Esophagus squamous epithelium (tissue), 5 donors: ENCODE measurements at places on chromosomes 3 and 15.

DNA sequence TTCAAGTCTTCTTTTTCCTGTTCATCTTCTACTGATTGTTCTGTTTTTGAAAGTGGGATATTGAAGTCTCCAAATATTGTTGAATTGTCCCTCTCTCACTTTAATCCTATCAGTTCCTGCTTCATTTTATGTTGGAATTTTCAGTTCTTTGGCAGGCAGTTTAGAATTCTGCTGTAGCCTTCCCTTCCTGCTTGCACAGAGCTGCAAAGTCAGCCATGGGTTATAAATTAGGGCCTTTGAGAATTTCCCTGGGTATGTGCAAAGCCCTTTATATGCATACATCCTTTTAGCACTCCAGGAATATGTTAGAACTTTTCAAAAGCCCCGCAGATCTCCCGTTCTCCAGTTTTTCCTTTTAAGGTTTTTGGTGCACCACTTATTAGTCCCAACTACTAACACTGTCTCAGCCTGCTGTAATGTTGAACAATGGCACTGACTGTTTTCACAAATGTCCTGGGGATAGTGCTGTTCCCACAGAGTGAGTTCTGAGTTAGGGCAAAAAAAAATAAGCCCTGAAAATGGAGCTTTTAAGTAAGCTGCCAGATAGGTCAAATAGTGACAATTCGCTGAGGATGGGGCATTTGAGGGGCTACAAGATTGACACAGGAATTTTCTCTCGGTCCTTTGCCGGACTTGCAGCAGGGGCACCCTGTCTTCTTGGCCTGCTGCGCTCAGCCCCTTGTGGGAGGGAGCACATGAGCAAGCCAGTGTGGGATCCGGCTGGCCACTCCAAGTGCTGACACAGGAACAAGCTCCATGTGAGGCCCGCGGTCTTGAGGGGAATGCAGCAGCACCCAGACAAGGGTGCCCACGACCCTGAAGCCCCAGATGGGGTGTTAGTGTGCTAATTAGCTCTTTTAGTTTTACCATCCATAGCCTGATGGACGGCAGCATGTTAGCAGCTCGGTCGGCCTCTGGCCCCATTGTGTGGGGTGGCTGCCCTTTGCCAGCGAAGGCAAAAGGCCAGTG is 96.0 kb downstream of the VPS8 start:
- DNase-seq: no peak

DNA sequence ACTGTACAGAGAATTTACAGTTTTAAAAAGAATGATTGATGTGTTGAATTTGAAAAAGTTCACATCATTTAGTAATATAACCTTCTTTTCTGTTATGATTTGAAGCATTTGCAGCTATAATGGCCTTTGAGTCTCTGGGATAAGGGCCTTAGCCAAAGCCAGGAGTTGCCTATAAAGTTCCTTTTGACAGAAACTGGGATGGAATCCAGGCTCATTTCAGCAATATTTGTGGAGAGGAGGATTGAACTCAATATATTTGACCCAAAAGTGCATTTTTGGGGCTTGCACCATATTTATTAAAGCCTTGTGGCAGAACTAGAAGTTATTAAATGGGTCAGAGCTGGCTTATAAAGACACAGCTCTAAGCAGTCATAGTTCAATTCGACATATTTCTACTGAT is 348.7 kb upstream of the EPHA3 start:
- no peak for DNase-seq

DNA sequence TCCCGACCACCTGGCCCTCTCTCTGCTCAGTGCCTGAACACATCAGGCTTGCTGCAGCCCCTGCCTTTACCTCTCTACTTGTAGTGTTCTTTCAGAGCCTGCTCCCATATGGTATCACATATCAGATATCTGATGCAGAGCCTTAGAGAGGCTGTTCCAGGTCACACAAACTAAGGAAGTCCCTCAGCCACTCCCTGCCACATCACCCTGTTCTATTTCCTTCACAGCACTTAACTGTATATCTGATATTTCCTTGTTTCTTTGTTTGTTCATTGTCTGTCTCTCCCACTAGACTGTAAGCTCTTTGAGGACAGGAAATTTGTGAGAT is 976 bp upstream of the ALDH1L1 start:
- no peak for DNase-seq

DNA sequence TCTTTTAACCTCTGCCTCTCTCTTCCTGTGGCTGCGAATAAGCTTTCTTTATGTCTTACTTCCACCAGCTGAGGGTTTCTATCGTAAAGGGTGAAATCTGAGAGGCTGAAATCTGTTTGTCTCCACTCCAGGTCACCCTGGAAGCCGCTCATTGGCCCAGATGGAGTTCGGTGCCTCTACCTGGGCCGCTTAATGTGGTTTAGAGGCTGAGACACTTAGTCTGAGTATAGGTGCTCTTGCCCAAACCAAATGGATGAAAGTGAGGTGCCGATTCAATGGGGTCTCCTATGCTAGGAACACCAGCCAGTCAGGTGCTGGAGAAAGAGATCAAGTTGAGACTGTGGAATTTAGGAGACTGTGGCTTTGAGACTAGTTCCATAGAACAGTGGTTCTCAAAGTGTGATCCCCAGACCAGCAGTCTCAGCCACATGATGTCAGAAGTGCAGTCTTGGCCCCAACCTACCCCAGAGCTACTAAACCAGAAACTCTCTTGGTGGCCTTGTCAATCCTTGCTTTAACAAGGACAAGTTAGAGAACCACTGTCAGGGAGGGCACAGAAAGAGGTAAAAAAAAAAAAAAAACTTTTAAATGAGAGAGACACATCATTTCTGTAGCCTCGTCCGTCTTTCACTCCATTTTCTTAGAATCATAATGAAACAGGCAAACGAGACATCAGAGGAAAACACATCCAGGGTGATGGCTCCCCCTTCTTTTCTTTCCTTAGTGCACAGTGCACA is 54.9 kb upstream of the CCR2 start:
- DNase-seq: no peak

DNA sequence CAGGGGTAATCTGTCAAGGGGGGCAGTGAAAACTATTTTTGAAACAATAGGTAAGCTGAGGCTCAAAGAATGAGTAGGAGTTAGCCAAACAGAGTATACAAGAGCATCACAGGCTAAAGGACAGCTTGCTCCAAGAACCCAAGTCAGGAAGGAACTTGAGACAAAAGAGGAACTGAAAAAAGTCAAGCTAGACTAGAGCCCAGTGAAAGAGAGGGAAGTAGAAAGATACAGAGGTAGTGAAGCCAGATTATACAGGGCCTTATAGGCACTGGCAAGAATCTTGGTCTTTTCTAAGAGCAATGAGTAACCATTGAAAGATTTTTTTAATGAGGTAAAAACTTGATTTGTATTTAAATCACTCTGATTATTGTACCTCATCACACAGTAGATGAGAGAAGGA is 69.9 kb downstream of the FILIP1L start:
- DNase-seq: no peak

- DNase-seq: no peak
Measured at GRCh38 chr3:186620213-186621092, 7.6 kb downstream of the AHSG start.

DNA sequence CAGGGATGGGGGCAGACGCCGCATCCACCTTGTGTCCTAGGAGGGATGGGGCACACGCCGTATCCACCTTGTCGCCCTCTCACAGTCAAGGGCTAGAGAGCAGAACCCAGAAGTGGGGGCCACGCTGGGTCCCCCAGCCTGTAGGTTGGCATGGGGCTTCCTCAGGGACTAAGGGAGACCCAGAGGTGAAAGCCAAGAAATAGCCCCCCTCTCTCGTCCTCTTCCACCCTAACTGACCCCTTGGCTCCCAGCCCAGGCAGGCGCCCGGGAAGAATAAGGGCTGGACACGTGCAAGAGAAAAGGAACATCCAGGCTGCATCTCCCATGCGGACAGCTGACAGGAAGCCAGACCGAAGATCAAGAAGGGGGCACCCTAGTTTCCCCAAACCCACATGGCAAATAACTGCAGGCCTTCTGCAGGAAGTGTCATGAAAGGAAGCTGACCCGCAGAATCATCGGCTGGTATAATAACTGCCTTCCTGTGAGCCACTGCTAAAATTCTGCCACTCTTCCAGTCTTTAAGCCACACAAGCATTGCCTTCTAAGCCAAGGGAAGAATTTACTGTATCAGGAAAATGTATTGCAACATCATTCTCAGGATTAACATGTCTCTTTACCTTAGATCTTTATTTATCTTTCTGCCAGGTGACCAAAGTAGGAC is 38.5 kb upstream of the TFRC start:
- DNase-seq: no peak

GRCh38 chr15:31062911-31063310 is 38.6 kb downstream of the TRPM1 start:
- no peak for DNase-seq

- no peak for DNase-seq
Measured at GRCh38 chr3:48584836-48585235, 10.3 kb downstream of the COL7A1 start.

DNA sequence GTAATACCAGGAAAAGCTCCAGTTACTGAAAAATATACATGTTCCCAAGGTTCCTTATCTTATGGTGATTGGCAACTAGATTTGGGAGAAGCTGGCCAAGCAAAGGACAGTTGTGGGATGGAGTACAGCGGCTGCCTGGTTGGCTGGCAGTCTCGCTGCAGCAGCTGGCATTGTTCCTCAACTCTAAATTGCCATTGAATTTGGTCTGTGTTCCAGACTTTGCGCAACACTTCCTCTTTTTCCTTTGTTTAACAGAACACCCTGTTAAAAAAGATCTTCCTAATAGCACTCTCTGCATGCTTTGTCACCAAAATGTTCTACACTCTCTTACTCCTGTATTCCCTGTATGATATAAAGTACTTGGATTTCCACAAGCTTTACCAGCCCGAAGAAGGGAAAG is 420.6 kb upstream of the RBMS3 start:
- no peak for DNase-seq

- DNase-seq: no peak
Measured at GRCh38 chr3:48682786-48683185, 2.9 kb downstream of the NCKIPSD start.

- no peak for DNase-seq
Measured at GRCh38 chr15:23472678-23473077, 25.6 kb upstream of the GOLGA6L2 start.

DNA sequence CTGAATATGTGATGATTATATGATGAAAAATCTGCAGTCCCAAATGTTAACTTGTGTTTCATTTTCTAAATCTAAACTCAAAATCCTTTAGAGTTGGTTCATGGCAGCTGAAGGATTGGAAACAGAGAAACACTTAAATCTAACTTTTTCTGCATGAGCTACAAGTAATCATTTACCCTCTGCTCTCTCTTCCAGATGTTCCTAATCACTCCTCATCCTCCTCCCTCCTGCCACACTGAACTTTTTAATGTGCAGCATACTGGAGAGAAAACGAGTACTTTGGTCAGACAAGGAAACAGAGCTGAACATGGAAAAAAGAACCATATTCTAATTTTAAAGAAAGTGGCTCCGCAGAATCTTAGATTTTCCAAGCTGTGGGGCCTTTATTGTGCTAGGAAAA is 321.2 kb upstream of the COL8A1 start:
- no peak for DNase-seq

DNA sequence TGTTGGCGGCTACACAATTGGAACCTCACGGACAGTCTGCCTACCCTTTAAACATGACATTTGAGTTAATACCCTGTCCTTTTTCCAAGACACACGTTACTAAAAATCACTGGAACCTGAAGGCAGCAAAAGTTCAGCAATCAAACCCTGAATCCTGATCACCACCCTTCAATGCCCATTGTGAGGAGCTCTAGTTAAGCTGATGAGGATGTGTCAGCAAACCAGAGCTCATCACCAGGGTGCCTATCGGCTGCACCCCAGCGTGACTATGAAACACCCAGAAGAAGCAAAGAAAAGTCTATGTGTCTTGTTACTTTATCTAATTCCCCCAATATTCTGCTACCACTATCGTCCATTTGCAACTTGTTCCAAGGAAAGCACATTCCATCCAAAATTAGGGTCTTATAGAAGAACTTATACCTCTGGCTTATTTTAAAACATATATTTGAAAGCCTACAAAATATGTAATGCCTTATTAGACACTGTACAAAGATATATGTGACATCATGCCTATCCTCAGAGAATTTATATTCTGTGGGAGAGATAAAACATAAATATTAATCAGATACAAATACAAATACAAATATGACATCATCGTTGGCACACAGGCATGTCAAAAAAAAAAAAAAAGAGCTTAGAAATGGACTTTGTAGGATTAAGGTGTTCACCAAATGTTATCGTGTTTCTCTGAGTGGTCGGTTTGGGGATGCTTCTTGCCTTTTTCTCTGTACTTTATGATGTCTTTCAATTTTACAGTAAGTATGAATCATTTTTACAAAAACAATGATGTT is 219.7 kb upstream of the SETMAR start:
- DNase-seq: no peak

GRCh38 chr15:44537735-44538240 is 841 bp downstream of the EIF3J start:
- DNase-seq: no peak

DNA sequence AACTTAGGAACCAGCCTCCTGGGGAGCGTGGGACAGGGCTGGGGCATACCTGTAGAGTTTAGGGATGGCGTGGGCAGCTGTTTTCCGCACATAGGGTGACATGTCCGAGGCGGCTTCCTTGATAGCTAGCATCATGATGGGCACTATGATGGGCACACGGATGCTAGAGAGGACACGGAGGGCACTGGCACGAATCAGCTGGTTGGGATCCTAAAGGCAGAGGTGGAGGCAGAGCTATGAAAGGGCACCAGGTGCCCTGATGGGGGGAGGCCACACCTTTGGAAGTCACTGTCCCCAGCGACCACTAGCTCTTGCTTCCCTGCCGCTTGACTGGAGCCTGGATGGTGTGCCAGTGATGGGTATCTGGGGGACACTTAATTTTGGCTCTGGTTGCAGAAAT is 28.3 kb downstream of the AP3B2 start:
- DNase-seq: no peak

DNA sequence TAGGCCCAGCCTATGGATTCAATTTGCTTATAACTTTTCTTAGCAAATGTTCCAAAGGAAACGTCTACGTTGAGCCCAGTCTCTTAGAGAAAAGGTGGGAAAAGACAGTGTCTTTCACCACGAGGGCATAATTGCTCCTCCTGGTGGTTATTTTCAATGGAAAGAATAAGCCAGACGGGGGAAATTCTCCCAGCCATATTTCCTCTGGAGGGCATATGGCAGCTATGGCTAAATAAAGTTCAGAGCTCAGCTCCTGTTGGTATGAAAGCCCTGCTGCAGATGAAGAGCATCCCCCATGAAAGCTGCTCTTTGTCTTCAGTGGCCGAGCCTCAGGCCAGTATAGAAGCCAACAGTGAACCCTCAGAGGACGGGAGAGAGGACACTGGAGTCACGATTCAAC is 297.9 kb downstream of the RYR3 start:
- no peak for DNase-seq

- DNase-seq: no peak
Measured at GRCh38 chr3:10279384-10280176, 13.2 kb downstream of the GHRL start.

DNA sequence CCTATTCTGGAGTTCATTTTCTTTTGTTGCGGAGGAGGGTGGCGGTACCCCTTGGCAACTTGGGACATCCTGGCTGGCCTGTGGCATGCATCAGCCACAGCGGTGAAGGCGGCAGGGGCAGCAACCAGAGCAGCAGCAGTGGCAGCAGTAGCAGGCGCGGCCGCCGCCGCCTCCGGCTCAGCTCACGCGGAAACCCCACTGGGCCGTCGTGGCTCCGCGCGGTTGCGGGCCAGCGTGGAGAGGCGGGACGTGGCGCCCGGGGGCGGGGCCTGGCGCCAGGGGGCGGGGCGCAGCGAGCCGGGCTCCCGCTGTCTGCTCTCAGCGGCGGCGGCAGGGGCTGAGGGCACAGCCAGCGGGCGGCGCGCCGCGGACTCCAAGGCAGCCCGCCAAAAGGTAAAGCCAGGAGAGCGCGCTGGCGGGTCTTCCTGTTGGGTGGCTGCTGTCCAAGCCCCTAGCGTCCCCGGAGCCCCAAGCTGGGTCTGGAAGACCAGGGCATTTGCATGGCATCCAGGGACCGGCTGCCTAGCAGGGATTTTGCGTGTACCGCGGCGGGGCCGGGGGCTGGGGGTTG is 334.4 kb upstream of the THRB start:
- DNase-seq: no peak
